Iris pigment epithelial cell (primary cell): ENCODE measurements at places on chromosomes 3 and 15.

GRCh38 chr15:33801954-33802353, 166.3 kb upstream of the CHRM5 start:
- peak; percentile 2 for DNase-seq

- no peak for DNase-seq
Measured at GRCh38 chr3:83218383-83219200, 1457.1 kb upstream of the GBE1 start.

DNA sequence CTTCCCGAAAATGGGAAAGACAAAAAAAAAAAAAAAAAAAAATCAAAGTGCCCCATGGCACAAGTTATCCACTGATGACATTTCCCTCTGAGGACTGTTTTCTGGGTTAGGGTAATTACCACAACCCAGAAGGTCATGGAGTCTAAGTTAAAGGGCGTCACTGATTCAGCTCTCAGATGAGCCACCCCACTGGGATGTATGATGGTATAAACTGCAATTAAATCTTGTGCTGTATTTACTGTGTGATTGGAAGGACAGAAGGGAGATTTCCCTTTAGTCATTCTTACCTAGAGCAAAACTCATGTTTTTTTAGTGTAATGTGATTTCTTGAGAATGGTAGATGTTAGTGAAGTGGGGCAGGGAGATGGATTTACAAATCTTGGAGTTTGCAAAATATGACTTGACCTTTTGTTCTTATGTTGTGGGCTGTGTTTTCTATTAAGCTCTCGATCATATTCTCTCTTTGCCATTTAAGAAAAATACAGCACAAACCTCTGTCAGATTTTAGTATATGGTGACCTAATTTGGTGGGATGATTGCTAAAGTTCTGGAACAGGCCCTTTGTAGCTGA, 244.2 kb downstream of the PTPRG start:
- DNase-seq, result peak; percentile 42

DNA sequence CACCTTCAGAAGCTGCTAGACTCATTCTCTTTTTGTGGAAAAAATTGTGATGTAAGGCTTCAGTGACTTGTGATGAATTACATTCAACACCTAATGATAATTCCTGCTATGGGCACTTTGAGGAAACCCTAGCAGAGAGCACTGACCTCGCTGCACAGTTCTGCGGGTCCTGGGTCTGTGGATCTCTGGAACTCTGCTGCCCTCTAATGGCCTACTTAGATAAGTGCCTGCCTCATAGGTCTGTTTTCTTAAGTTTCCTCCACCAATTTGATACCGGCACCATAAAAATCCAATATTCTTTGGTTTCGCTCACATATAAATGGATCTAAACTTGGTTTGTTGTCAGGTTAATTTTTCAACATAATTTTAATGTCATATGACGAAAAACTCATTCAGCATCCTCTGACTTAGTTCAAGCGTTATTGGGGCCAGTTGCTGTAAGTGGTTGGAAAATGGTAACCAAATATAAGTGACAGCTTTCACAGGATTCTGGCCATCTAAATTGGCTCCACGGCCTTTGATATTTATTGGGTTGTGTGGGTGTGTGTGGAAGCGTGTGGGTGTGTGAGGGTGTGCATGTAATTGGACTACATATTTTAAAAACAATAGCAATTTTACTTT, 10.4 kb downstream of the SLITRK3 start:
- DNase-seq, result peak; percentile 48

DNA sequence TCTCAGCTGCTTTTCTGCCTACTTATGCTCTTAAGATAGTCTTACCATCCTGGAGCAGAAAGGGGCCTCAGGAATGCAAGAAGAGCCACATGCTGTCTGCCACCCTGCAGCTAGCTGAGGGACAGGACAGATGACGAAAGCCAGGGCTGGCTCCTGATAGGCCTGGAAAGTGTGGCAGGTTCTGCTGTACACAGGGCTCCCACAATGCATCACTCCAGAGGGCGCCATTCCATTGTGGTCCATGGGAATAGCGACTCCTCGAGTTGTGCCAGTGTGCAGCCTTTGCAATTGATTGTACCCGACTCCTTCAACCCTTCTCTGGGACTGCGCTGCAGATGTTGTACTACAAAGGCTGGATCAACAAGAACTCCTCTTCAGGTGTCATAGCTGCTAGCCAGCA, 11.2 kb downstream of the ACAN start:
- DNase-seq, result no peak

DNA sequence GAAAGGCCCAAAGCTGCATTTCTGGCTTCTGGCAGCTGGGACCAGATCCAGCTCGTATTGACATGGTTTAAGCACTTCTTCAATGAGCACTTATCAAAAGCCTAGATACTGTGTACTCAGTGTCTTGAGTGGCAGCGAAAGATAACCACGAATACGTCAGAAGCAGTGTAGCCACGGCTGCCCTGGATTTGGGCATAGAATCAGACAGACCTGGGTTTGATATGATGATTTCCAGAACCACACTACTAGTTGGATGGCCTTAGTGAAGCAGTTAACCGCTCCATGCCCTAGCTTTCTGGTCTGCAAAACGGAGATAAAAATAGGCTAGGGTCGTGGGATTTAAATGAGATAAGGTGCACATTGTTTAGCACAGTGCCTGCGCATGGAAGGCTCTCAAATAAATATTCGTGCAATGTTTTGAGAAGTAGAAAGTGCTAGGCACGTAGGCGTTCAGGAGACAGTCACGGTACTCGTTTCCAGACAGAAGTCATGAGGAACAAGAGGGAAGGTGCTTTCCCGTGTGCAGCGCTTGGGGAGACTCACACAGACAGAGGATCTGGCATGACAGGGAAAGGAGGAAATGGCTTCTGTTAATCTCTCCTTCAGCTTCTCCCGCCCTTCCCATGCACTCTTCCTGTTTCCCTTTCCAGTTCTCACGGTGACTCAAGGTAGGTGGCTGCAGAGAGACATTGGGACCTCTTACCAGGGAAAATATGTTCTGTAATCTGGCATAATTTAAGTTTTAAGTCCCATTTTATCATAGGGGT, 70.3 kb downstream of the CCNL1 start:
- DNase-seq, result peak; percentile 30

- peak; percentile 60 for DNase-seq
Measured at GRCh38 chr3:148360051-148360450, 337.7 kb upstream of the AGTR1 start.

GRCh38 chr15:51879555-51879954, 50.1 kb downstream of the TMOD3 start:
- DNase-seq, result peak; percentile 51
